ENCODE measurements at places on chromosomes 2 and 18.
A peak's percentile ranks its signal among the peaks of the same experiment; 100 is the strongest.

GRCh38 chr2:165895974-165896373 is 57.6 kb downstream of the TTC21B start:
- DNase-seq, result no peak

DNA sequence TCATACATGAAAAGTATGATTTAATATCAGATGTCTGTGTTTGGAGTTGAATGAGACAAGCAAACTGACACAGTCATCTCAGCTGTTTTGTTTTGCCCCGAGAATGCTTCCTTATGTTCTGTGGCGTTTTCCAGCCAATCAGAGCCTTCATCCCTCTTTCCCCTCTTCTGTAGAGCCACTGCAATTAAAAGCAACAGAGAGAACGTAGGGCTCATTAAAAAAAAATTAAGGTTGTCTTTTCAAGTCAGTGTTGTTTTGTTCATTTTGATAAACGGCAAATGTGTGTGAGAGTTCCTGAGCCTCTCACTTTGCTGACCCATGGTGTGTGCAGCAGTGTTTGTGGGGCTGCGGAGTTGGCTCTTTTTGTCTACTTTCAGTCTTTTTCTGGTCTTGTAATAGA is 216.0 kb downstream of the FHOD3 start:
- no peak for DNase-seq

DNA sequence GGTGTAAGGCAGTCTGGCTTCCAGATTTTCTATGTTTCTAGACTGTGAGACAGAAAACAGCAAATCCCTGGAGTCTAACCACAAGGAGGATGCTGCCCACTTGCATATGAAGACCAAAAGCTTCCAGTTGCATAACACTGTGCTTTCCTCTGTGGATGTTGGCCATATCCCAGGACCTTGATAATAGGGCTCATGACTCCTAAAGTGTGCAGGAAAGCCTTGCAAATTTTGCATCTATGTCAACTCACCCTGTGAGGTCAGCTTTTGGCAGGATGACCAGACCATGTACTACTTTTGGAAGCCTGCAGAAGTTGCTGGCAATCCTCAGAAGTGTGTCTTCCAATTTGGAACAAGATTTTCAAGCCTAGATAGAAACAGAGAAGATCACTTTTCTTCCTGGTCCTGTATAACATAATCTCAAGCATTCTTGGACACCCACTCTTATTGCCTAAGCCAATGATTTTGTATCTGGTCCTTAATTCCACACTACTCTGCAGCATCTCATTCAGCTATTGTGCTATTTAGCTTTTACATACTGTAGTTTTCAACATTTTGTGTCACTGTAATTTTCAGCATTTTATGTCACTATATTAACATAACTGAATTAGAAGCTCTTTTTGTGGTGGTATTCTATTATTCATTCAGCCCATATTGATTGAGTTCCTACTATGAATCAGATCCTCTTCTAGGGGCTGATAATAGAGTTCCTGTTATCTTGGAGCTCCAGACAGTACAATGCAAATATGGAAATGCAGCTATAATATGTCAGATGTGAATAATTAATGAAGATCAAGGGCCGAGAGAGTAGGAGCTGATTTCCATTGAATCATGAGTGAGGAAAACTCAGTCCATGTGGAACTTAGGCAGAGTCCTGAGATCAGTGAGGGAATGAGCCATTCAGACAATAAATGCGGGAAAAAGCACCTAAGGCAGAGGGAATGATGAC is 85.3 kb upstream of the RAB27B start:
- DNase-seq, result peak; percentile 98

DNA sequence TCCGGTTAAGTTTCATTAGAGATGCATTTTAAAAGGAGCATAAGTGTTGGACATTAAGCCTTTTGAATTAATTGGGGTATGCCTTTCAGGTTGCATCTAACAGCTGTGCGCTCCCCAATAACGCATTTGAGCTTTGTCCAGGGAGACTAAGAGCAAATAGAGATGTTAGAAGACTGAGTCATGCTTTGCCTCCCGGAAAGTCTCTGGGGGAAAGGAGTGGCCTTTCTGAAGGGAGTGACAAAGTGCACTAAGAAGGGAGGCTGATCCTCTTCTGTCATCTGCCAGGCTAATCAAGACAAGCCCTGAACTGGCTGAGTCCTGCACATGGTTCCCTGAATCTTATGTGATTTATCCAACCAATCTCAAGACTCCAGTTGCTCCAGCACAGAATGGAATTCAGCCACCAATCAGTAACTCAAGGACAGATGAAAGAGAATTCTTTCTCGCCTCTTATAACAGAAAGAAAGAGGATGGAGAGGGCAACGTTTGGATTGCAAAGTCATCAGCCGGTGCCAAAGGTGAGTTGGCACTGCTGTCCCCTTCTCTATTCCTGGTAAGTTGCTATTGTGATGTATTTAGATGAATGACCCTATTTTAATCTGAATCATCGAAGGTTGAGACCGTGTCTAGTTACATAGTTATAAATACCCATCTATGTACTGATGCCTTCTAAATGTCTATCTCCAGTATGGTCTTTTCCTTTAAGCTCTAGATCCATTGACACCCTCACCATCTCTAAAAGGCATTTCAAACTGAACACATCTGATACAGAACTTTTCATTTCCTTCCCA is 12.1 kb downstream of the TTL start:
- DNase-seq, result no peak

GRCh38 chr2:206392118-206392517 is 51.2 kb upstream of the ADAM23 start:
- DNase-seq, result no peak

GRCh38 chr2:195368249-195369217 is 288.5 kb upstream of the SLC39A10 start:
- DNase-seq, result no peak

DNA sequence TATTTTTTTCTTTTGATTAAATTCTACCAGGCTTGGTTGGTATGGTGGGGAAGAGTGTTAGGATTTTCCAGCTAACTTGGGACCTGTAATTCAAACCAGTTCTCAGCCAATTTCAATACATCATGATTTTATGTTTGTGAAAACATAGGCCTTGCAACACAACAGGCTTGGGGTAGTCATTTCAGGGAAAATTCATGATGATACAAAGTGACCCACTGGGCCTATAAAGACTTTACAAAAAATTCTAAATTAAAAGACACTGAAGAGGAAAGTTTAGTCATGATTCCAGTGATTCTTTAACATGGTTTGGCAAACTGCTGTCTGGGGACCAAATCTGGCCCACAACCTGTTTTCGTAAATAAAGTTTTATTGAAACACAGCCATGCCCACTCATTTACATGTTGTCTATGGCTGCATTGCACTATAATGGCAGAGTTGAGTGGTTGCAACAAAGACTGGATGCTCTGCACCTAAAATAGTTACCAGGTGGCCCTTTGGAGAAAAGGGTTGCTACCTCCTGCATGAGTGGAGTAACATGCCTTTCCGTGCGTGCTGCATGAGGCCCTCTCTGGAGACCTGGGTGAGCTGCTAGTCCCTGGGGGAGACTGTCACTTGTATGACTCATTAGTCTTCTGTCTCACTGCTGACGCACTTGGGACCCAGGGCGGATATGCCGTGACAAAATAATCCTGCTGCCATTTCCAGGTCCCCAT is 73.6 kb downstream of the NPAS2 start:
- no peak for DNase-seq

- DNase-seq, result no peak
These were observed 19.7 kb downstream of the GYPC start for GRCh38 chr2:126675637-126676036.

DNA sequence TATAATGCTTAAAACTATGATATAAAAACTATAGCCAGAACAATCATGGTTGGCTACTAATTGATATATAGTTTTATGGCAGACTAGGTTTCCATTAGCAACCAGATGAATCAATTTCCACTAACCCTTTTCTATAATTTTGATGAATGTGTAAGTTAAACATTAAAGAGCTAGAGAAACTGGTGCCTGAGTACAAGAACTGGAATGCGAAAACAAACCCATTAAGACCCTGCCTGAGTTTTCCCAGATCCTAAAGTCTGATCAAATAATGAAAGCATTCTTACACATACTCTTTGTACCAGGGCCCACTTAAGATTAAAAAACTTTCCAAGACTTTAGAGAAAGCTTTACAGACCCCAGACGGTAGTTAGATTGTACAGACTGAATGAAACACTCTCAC is 21.3 kb downstream of the MRPL19 start:
- DNase-seq, result no peak
